ENCODE measurements at places on chromosomes 1 and 21.

- ATAC-seq = no peak
These were observed 22.2 kb downstream of the EPHX4 start for GRCh38 chr1:92051948-92052347.

DNA sequence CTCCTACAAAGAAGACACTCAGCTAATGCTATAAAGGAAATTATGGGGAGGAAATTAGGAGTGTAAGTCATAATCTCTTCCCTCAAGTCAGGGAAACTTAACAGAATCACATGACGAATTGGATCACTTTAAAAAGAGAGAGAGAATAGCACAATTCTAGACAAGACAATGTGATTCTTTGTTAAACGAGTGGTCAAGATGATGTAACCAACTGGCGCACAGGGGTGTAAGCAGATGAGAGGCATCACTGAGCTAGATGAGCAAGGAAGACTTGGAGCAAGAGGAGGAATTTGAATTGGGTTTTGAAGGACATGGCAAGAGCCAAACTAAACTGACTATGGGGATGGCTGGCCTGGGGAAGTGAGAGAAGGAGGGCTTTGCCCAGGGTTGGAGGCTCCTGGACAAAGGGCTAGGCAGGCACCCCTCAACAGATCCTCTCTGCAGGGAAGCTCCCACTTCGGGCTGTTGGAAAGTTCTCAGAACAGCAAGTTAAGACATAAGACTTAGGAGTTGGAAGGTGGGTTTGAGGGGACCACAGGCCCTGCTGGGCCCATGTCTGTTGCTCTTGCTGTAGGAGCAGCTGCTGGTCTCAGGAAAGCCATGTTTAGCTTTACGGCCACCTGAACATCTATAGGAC lies 123.9 kb upstream of the GRIK3 start:
- ATAC-seq = no peak

DNA sequence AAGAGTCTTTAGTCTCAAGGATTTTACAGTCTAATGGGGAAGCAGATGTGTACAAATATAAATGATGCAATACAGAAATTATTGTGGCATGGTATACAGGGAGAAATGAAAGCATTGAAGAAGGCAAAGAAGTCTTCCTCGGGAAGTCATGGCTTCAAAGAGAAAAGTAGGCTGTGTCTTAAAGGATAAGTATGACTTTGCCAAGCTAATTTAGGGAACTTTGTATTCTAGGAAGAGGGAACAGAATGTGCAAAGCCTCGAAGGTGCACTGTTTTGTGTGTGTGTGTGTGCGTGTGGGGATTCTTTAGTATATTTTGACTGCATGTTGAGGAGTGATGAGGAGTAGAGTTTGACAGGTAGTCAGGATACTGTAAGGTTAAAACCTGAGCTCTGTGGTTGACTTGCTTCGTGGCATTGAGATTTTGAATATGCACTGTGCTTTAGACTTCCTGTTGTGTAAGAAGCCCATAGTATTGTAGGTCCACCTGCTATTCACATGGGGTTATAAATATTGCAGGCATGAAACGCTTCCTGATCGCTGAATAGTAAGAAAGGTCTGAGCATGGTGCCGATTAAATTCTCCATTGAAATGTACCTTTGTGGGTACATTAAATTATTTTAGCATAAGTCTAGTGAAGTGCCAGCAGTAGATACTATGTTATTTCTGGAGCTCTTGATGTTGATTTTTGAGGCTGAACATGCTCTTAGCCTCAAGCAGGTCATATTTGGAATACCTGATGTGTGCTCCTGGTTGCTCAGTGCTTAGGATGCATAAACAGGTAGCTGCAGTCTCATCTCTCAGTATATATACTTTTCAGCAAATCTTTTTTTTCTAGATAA lies 8.0 kb downstream of the SMAP2 start:
- no peak for ATAC-seq

DNA sequence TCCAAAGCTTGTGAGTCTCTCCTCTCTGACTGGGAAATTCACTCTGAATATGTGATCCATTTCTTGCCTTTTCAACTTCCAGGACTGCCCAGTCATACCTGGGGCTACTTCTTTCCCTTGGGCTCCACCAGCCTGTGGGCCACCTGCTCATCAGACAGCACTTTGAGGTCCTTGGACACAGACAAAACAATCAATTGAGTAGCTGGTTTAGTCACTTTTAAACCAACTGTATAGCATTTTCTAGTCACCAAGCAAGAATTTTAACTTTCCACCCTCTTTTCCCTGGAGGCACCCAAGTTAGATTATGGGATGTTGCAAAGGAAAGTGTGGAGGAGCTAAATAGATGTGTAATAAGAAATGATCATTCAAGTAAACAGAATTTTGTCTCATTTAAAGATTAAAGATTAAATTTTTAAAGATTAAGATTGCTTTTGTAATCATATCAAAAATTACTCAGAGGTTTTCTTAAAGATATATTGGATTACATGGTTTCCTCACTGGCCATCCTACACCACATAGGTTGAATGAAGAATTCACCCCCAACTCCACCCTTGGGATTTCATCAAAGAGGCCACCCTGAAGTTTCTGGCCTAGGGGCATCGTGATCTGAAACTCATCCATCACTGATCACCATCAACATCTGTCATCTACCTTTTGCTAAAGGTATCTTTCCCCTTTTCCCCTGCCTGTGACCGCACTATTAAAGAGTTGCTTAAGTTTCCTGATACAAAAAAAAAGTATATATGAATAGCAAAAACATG lies 219.2 kb upstream of the NR5A2 start:
- ATAC-seq = no peak

DNA sequence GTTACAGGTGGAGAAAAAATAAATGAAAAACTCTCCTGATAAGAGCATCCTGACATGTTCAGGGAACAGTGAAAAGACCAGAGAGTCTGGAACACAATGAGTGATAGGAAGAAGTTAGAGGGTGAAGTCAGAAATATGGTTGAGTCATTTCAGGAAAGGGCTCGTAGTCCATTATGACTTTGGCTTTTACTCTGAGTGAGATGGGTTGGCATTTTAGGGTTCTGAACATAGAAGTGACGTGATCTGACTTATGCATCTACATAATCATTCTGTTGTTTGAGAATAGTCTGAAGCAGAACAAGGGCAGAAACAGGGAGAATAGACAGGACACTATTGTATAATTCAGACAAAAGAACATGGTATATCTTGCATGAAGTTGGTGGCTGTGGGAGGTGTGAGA lies 5.8 kb downstream of the HMCN1 start:
- ATAC-seq = no peak

- ATAC-seq = peak; percentile 93
These were observed 192.2 kb downstream of the FASLG start for GRCh38 chr1:172851077-172851476.

DNA sequence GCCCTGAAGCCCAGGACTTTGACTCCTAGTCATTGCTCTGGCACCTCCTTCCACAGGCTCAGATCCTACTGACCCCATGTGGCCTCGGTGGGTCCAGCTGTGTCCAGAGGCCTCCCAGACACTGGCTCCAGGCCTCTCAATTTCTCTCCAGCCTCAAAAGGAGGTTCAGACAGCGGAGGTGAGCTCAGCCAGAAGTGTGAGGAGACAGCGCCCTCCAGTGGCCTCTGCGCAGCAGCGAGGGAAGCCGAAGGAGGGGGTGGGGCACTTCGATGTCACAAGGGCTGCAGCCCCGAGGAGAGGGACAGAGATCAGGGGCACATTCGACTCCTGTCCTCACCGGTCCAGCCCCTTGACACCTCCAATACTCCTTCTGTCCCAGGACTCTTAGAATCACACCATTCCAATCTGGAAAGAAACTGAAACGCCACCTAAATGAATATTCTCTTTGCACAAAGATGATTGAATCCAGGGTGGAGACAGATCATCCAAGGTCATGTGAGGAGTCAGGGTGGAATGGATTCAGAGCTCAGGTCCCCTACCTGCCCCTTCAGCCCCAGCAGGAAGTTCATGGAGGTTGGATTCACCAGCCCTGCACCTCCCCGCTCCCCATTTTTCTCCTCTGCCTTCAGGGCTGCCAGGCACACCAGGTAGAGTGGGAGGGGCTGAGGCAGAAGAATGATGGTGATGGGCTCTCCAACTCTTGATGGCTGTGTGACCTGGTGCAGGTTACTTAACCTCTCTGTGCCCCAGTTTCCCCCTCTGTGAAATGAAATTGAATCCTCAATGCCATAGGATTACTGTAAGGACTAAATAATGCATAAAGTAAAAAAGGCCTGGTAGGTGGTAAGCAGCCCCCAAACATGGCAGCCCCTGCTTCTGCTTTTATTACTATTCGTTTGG lies 34.8 kb upstream of the ZBTB40 start:
- ATAC-seq = peak; percentile 81

DNA sequence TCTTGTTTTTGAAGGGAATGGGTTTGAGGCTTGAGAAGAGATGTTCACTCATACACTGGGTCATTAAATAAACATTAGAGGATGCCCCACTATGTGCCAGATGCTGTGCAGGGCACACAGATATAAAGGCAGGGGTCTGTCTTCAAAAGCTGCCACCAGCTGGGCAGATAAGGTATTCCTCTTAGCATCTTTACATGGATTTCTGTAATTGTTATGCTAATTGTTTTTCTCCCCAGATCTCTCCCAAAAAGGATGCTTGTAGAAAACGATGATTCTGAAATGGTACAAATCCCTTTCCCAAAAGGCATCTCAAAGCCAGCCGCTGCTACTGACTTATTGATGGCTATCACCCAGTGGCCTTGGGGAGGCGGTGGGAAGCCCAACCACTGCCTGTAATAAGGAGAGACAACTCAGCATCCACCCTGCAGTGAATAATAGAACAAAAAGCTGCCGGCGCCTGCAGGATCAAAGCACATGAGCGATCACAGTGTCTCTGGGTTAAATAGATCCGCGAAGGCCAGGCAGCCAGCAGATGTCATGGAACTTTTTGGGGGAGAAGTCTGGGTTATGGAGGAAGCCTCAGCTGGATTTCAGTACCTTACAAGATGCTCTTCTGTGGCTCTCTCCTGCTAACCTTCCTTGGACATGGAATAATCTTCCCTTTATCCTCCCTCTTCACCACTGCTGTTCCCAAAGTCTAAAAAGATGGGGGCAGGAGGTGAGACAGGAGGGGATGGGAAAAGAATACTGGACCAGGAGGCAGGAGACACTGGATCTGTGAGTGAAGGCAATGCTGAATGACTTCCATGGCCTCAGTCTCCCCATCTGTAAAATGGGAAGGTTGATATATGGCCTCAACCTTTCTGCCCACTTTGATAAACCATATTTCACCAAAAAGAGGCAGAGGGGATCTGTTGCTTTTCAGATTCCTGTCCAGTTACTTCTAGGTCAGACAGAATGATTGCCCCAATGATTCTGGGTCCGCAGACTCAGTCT lies 54.8 kb upstream of the CD34 start:
- ATAC-seq = no peak

GRCh38 chr1:233138788-233139585 lies 156.5 kb downstream of the PCNX2 start:
- no peak for ATAC-seq

- no peak for ATAC-seq
These were observed 3.4 kb downstream of the PPP2R5A start for GRCh38 chr1:212288615-212289014.

- no peak for ATAC-seq
These were observed 32.4 kb downstream of the ITPKB start for GRCh38 chr1:226706684-226707083.

DNA sequence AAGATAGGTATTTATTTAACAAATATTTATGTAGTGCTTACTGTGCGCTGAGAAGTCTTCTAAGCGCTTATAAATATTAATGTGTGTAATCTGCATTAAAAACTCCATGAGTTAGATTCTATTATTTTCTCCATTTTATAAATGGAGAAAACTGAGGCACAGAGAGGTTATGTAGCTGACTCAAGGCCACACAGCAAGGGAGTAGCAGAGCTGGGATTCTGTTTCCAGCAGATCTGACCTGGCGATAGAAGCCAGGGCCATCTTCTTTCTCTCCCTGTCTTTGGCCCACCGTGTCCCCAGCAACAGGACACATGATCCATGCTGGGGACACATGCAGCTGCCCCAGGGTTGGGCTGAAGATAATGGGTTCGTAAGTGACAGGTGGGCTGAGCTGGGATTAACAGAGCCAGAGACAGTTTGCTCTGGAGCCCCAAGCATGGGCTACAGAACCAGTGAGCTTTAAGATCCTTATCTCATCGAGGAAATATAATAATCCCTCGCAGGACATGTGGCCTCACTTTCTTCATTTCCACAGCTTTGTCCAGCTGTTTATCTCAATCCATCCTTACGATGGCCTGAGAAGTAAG lies 30.3 kb downstream of the IGSF21 start:
- no peak for ATAC-seq

GRCh38 chr1:109630081-109630897 lies 10.7 kb downstream of the AMPD2 start:
- ATAC-seq = no peak

- no peak for ATAC-seq
These were observed 80.0 kb downstream of the S1PR1 start for GRCh38 chr1:101316799-101317198.

GRCh38 chr1:15989776-15990175 lies 13.9 kb upstream of the ZBTB17 start:
- ATAC-seq = no peak

DNA sequence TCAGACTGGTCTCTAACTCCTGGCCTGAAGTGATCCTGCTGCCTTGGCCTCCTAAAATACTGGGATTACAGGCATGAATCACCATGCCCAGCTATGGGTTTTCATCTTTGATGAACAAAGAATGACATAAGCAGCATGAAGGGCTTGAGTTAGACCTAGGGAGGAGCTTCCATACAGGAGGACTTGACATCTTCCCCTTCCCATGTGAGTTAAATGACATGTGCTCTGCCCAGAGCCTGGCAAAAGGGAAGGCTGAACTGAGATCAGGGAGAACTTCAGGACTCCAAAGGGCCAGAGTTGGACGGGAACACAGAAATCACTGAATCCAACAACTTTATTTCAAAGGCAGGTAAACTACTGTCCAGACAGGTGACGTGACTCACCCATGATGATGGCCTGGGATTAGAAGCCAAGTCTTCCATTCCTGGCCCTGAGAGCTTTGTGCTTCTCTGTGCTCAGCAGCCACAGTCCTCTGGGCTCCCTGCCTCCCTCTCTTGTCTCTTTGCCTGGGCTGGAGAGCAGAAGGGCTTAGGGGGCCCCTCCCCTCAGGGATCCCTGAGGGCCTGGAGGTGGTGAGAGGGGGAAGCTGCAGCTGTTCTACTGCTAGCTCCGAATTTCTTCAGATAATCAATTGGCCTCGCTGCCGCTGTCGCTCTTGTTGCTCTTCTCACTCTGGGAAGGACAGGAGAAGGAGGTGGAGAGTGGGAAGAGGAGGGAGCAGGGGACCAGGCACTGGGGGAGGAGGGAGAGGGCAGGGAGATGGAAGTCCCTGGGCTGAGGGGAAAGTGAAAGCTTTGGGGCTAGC lies 7.6 kb downstream of the NHLH1 start:
- no peak for ATAC-seq

GRCh38 chr1:30110846-30111245 lies 612.5 kb downstream of the MATN1 start:
- ATAC-seq = no peak

DNA sequence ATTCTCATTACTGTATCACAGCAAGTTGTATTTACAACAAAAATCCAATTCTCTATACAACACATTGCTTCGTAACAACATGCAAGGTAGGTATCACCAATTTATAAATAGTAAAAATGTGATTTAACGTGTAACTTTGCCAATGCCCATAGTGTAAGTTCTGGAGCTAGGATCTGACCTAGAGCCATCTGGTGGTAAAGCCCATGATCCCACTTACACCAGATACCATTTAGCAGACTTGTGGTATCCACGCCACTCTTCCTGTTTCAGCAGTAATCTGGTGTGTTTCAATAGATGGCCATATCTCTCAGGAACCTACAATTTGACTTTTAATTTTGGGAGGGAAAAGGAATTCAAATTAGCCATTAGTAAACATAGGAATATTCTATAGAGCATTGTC lies 10.2 kb downstream of the SETSIP start:
- ATAC-seq = no peak
